ENCODE measurements at places on chromosomes 5 and 9.

- no peak for DNase-seq
These were observed 832.0 kb downstream of the TLR4 start for GRCh38 chr9:118536153-118536552.

- peak; percentile 48 for DNase-seq
These were observed 65.5 kb upstream of the SPTLC1 start for GRCh38 chr9:92180669-92181181.

DNA sequence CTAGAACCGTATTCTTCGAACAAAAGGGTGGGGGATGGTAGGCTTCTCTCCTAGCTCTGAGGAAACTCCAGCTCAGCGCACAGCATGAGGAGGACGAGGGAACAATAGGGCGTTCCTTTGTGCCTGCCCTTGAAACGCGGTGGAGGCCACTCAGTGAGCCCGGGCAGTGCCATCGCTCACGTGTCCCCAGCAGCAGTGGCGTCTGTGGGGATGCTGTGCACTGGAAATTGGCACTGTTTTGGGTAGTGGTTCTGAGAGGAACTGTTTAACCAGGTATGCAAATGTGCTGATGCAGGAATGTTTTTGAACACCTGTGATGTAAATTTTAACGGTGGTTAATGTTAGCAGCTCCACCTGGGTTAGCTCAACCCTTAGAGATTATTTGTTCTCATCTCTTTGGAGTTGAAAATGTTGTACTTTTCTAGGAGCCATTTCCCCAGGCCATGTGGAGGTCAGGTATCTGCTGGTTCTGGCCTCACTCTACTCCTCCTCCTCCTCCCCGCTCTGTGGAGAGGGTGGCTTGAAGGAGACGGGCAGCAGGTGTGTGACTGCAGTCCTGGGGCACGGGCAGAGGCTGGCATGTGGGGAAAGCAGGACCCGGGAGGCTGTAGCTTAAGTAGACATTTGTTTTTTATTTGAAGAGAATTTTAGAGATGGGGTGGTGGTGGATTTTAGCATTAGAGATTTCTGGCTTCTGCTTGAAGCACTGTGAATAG is 48.3 kb downstream of the EHMT1 start:
- DNase-seq, result no peak

DNA sequence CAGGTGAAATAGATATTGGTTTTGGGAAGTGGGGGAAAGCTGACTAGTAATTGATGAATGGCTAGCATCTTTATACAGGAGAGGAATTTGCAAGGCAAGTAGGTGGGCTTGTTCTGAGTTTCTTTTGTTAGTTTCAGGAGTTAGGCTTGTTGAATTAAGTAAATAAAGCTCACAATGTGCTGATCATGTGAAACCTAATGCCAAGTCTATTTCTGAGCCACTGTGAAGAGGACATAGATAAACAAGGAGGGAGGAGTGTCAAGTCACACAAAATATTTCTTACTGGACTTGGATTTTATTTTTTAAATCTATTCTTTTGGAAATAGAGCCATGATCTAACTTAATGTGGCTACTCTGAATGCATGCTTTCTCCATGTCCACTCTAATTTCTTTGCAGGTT is 19.9 kb downstream of the GDA start:
- DNase-seq, result no peak

- DNase-seq, result no peak
These were observed 54.1 kb downstream of the MRPS30 start for GRCh38 chr5:44862808-44863207.

GRCh38 chr9:129989740-129990139 is 53.2 kb downstream of the FNBP1 start:
- no peak for DNase-seq

GRCh38 chr9:122005597-122005996 is 87.5 kb downstream of the TTLL11 start:
- no peak for DNase-seq

GRCh38 chr5:111755345-111755941 is 1.6 kb downstream of the NREP start:
- no peak for DNase-seq

DNA sequence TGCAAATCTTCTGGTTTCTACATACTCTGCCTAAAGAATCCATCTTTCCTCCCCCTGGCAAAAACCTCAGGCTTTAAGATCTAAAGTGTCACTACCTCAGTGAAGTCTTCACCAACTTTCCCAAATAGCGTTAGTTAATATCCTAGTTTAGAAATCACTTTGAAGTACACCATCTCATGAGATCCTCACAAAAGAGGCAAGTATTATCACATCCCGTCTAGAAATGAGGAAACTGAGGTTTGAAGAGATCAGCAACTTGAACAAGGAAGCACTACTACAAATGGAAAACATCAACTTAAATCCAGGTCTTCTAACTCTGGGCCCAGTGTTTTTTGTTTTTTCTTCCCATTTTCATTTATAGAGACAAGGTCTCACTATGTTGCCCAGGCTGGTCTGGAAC is 4.6 kb downstream of the AP3B1 start:
- no peak for DNase-seq

- DNase-seq, result no peak
These were observed 49.7 kb upstream of the ARL15 start for GRCh38 chr5:54360089-54360488.

GRCh38 chr9:10104774-10105173 is 508.0 kb downstream of the PTPRD start:
- DNase-seq, result no peak

- no peak for DNase-seq
These were observed 3.3 kb upstream of the IL31RA start for GRCh38 chr5:55847837-55848236.

- DNase-seq, result no peak
These were observed 118.4 kb downstream of the ARHGAP26 start for GRCh38 chr5:142888469-142889085.

- no peak for DNase-seq
These were observed 12.7 kb downstream of the KCTD16 start for GRCh38 chr5:144183254-144183889.

- DNase-seq, result no peak
These were observed 21.8 kb downstream of the MTMR12 start for GRCh38 chr5:32290922-32291321.

DNA sequence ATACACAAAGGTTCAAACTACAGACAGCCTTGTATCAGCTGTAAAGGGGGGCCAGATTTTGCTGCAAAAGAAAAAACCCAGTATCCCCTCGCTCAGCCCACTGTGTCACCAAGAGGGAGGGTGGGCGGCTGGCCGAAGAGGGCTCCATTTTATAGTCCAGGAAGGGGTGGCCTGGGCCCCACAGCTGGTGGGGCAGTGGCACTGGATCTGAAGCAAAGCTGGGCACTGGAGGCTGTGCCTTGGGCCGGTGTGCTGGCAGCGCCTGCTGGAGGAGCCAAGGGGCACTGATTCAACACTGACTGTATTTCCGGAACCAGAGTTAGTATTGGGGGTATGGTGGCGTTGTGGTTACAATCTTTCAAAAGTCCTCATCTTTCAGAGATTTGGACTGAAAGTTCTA is 9.1 kb downstream of the BRD3 start:
- no peak for DNase-seq

DNA sequence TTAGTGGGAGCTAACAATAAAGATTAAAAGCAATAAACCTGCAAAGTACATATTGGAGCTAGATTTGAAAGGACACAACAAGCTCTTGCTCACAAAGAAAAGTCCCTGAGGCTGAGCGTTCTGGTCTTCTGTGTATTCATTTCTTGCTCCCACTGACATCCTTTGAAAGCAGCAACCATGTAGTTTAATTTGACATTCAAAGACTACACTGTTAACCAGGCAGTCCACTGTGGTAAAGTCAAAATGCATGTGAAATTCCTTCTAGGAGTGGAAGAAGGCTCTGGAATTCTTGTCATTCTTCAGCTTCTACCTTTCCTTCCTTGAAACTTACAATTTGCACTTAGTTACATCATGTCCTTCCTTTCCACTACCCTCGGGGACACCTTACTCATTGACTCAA is 480.7 kb downstream of the CSNK1G3 start:
- DNase-seq, result no peak

DNA sequence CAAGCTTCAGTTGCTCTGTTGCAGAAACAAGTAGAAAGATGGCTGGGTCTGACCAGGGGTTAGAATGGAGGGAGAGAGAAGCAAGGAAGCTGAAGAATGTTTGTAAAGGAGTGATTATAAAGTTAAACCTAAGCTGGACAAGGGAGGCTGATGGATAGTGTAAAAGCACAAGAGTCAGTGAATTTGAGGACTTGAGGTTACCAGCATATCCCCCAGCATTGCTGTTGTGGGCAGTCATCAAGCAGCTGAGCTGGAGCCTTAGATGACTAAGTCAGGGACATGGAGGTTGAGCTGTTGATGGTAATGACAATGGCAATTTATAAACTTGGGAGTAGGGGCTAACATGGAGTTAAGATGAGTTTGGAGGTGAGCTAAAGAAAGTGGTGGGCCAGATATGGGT is 131.5 kb downstream of the ERCC6L2 start:
- DNase-seq, result no peak

DNA sequence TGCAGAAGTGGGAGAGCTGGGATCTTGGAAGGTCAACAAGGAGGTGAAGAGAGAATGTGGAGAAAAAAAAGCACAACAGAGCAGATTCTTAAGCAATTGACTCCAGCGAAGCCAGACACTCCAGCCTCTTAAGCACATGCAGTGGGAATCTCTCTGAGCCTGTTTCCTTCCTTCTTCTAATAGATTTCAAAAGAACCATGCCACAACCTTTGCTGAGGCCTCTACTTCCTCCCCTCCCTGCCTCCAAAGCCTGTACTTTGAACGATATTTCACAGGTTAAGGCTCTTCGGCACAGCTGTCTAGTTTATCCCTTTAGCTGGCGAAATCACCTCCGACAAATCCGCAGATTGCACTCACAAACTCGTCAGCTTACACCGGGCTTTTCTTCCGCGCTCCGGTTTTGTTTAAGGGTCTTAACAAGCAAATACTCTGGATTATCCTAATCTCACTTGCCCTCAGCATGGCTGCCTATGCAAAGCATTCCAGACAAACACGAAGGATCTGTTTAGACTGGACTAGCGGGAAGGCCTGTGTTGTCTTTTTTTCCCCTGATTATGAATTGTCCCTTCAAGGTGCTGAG is 211.6 kb upstream of the PANK3 start:
- DNase-seq, result no peak

DNA sequence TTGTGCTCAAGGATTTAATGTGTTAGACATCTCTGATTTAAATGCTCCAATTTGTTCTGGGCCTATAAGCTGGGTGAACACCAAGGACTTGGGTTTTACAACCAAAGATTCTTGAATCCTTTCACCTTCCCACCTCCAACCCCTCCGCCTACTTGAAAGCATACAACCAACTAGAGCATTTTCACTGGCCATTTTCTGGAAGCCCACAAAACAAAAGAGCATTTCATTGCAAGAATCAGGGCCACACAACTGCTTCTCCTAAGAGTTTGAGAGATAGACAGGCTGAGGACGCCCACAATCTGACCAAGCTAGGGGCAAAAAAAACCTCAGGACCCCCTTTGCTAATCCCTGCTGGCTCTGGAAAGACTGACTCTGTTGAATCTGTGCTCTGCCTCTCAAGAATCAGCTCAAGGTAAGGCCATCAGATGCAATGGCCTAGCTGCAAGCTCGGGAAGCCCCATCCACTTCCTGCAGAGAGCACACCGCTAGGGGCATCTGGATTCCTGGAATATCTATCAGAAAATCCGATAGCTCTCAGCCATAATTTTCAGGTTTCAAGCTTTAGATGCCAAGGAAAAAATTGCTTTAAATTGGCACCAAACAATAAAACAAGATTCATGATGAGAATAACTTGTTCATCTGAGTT is 57.7 kb downstream of the RETREG1 start:
- DNase-seq, result no peak

DNA sequence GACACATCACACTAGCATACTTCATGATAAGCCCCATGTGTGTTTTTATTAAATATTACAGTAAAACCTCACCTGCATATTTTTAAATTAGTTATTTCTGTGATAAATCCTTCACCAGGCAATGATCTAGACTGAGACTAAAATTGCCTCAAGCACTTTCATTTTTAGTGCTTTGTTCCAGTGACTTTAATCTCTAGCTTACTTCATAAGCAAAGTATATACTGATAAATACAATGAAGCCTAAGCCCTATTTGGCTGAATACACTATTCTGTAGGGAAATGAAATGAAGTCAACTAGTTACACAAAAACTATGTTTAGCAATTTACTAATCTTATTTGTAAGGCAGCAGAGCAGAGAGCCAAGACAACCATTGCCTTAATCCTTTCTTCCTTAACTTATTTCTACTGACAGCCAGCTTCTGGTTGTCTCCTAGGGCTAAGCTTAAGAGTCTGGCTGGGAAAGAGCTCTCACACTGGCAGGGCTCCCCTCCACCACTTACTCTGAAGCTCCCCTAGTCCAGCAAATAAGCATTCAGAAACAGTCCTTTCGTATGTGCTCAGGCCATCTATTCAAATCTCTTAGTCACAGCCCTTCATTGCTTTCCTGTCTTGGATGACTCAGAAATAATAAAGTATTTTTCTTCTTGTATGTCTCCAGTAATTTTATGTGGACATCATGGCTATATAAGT is 31.4 kb upstream of the MTAP start:
- DNase-seq, result no peak

All from left ventricle myocardium superior (tissue), 1 donor.